ENCODE measurements at places on chromosomes 2 and 18.

- no peak for DNase-seq
These were observed 26.2 kb downstream of the GLI2 start for GRCh38 chr2:120761911-120762310.

- peak; percentile 46 for DNase-seq
These were observed 78.8 kb downstream of the TGOLN2 start for GRCh38 chr2:85248773-85249509.

- DNase-seq: no peak
These were observed 106.9 kb upstream of the ITGB6 start for GRCh38 chr2:160306985-160307384.

DNA sequence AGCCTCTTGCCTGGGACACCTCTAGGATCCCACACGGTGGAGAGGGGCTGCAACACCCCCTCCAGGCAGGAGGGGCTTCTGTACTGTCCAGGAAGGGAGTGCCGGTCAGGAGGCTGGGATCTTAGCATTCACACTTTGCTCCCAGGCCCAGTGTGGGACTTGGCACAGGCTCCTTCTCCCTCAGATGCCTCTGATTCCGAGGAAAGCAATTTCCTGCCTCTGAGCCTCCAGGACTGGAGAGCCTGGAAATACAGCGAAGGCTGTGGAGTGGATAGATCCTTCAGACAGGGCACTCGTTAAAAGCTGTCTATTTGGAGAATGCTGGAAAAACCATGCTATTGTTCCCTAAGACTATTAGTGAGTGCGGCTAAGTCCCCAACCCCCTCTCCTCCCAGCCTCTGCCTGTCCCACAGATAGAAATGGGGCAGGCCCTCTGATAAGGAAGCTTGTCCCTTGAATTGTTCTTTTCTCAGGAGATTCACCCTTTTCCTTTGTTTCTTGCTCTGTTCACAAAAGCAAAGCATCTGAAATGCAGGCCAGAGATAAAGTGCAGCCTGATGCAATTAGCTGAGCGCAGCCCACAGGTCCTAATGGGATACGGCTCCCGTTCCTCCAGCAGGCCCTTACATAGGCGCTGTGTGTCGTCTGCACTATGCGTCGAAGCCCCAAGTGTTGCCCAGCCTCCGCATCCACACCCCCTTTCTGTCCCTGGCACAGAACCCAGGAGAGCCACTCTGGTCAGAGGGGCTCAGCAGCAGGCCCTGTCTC is 252.2 kb downstream of the KLHL29 start:
- no peak for DNase-seq

- no peak for DNase-seq
These were observed 65.4 kb downstream of the ARHGAP25 start for GRCh38 chr2:68800027-68800401.
